ENCODE measurements at places on chromosomes 1 and 21.

DNA sequence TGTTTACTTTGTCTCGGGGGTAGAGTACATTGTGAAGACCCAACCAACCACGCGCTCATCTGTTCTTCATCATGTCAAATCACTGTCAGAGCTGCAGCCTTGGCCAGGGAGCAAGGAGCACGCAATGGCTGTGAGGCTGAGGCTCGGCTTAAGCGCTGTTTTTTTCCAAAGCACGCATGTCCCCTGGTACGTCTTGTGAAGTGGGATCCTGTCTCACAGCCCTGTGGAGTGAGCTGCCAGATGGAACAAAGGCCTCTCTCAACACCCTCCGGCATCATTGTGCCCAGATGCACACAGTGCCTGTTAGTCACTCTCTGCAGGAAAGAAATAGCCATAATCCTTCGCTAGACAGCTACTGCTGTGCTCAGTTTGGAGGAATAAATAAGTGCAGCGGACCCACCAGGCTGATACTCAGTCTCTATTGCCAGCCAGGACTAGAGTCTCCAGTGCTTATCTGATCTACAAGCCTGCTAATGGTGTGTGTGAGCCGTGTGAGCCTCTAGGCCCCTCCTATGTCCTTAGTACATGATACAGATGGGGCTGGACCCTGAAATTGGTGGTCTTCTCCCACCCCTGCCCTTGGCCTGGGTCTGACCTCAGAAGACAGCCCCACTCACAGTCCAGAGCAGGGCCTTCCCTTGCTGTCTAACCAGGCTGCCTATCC lies 91.3 kb upstream of the COA6 start:
- DNase-seq = no peak

- no peak for DNase-seq
Measured at GRCh38 chr1:14955402-14955801, 198.1 kb upstream of the TMEM51 start.

GRCh38 chr1:234588386-234588785 lies 21.6 kb downstream of the IRF2BP2 start:
- no peak for DNase-seq

GRCh38 chr1:156895927-156896326 lies 2.4 kb downstream of the PEAR1 start:
- DNase-seq = no peak

GRCh38 chr1:159786465-159786864 lies 5.7 kb downstream of the DUSP23 start:
- no peak for DNase-seq

DNA sequence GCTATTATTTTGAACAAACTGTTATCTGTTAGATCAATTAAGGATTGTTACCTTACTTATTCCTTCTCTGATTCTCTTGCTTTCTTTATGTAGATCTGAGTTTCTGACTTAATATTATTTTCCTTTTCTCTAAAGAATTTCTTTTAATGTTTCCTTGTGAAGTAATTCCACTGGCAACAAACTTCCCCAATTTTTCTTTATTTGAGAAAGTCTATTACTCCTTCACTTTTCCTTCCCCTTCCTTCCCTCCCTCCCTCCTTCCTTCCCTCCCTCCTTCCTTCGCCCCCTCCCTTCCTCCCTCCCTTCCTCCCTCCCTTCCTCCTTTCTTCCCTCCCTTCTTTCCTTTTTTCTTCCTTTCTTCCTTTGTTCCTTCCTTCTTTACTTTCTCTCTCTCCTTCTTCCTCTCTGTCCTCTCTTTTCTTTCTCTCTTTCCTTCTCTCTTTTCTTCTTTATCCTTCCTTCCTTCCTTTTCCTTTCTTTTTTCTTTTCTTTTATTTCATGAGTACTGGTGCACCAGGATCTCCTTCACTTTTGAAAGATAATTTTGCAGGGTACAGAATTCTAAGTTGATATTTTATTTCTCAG lies 177.5 kb downstream of the DNM3 start:
- no peak for DNase-seq

DNA sequence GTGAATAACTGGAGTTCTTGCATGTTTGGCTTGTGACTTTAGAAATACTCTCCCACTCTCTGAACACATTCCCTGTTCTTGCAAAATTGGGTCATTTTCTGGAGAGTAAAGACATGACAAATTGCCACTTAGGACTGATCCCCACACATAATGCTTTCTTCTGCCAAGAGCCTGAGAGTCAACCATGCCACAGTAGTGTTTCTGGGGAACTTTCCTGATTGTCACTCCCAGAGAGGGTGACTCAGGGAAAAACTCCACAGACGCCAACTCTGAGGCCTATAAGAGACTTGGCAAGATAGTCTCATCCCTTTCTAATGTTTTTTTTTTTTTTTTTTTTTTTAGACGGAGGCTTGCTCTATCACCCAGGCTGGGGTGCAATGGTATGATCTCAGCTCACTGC lies 157.8 kb downstream of the ATG4C start:
- no peak for DNase-seq

GRCh38 chr1:229507502-229507901 lies 639 bp downstream of the NUP133 start:
- no peak for DNase-seq

DNA sequence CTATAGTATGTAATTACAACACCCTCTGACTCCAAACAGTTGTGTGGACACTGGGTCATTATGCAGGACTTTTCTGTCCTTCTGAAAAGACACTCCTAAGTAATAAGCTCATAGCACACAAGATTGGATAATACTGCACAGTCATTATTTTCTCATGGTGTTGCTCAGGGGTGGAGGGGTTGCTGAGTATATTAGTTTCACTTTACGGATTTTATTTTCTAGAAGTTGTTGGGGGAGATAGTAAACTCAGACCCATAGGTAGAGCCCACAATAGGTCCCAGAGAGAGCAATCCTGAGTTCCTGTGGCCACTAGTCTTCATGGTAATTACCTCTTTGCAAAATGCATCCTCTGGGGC lies 53.4 kb downstream of the DUSP10 start:
- no peak for DNase-seq

DNA sequence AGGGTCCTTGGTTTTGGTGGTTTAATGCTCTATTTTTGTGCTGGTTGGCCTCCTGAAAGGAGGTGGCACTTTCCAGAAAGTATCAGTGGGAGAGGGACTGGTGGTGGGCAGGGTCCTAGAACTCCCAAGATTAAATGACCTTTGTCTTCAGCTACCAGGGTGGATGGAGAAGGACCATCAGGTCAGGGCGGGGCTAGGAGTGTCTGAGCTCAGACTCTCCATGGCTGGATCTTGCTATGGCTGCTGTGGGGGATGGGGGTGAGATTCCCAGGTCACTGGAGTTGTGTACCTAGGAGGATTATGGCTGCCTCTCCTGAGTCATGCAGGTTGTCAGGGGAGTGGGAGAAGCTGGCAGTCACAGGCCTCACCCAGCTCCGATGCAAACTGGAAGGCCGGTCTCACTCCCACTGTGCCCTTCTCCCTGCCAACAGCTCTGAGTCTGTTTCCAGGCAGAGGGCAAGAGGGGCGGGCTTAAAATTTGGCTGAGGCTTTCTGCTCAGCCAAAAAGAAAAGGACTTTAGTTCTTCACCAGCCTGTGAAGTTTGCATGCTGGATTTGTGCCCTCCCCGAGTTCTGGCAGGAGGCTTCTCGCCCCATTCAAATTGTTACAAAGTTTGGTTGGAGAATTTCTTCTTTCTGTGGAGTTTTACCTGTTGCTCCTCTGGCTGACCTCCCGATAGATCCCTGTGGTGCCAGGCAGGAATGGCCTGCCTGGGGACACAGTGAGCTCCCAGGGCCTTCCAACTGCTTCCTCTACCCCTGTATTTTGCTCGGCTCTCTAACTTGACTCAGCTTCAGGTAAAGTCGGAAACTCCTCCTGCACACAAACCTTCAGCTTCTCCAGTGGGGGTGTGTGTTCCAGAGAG lies 13.1 kb upstream of the KYAT3 start:
- no peak for DNase-seq

DNA sequence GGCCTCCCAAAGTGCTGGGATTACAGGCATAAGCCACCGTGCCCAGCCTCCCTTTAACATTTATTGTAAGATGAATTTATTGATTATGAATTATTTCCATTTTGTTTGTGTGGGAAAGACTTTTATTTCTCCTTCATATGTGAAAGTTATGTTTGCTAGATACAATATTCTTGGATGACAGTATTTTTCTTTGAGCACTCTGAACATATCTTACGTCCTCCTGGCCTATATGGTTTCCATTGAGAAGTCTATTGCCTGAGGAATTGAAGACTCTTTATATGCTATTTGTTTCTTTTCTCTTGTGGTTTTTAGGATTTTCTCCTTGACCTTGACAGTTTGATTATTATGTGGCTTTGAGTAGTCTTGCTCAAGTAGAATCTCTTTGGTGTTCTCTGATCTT lies 26.8 kb upstream of the HLX start:
- no peak for DNase-seq

DNA sequence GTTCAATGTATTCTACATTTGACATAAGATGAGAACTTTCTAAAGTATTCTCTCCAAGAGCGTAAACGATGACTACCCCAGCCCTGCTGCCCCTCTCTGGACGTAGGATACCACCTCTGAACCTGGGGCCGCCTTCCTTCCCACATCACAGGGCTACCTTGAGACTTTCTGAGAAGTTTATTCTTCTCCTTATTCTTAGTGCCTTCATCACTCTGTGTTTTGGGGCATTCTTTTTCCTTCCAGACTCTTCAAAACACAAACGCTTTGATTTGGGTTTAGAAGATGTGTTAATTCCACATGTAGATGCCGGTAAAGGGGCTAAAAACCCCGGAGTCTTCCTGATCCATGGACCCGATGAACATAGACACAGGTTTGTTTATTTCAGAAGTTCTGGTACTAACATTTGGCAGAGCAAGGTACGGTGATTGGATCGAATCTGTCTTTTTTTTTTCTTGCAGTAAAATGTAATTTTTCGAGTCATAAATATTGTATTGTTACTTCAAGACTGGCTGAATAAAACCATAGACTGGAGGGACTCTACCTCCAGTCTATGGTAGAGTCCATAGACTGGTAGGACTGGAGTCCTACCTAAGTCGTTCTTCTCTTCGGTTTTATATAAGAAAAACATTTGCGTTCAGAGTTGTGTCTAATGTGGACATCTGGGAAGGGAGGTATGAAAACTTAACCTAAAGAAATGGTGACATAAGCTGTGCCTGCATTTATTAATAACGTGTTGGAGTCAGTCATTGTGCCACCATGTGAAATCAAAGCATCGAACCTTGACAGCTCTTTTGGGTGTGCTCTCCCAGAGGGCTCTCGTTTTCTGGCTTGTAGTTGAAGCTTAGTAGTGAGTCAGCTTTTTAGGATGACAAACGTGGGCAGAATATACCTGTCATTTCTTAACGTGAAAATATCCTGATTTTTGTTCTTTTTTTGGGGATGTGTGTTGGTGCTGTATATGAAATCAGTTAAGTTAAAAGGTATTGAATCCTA lies 1.2 kb downstream of the MAN1A2 start:
- no peak for DNase-seq

GRCh38 chr21:36260030-36260787 lies 59.8 kb upstream of the MORC3 start:
- peak; percentile 43 for DNase-seq

GRCh38 chr1:180800945-180801344 lies 111.8 kb upstream of the KIAA1614 start:
- no peak for DNase-seq

DNA sequence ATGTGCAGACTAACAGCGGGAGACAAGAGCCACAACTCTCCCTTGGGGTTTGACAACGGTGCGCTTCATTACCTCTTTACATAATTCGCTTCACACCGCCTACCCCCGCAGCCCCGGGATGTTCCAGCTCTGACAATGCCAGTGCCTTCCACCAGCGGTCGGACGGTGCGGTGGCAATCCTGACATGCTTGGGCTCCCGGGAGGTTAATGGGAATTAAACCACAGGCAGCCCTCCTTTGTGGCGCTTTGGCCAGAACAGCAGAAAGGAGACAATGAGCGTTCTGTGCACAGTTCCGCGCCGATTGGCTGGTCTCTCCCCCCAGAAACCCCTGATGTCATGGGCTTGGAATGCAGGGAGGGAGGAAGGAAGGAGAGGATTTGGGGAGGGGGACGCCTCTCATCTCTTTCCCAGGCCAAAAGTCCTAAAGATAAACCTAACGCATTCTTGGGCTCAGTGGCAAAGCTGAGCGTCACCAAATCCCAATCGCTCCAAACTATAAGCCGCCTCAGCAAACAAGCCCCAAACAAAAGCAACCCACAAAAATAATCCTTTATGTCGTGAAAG lies 1.3 kb downstream of the CNN3 start:
- peak; percentile 98 for DNase-seq

GRCh38 chr1:162230517-162230916 lies 146.1 kb downstream of the SPATA46 start:
- no peak for DNase-seq

DNA sequence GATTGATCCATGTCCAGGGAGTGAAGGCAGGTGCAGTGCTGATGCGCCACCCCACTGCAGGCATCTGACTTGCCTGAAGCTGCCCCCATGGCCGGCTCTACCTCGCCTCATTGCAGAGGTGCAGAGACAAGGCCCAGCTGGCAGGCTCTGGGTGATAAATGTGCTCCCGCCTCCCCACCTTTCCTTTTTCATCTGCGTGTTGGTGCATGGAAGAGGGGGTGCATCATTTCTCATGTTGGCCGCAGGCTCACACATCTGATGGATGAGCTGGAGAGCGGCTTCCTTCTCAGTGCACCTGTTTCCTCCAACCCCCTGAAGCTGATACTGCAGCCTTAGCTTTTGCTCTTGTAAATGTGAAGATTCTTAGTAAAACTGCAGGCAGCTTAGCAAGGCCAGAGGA lies 306.0 kb upstream of the KAZN start:
- DNase-seq = no peak

- no peak for DNase-seq
Measured at GRCh38 chr21:37028570-37028969, 22.1 kb downstream of the RIPPLY3 start.

DNA sequence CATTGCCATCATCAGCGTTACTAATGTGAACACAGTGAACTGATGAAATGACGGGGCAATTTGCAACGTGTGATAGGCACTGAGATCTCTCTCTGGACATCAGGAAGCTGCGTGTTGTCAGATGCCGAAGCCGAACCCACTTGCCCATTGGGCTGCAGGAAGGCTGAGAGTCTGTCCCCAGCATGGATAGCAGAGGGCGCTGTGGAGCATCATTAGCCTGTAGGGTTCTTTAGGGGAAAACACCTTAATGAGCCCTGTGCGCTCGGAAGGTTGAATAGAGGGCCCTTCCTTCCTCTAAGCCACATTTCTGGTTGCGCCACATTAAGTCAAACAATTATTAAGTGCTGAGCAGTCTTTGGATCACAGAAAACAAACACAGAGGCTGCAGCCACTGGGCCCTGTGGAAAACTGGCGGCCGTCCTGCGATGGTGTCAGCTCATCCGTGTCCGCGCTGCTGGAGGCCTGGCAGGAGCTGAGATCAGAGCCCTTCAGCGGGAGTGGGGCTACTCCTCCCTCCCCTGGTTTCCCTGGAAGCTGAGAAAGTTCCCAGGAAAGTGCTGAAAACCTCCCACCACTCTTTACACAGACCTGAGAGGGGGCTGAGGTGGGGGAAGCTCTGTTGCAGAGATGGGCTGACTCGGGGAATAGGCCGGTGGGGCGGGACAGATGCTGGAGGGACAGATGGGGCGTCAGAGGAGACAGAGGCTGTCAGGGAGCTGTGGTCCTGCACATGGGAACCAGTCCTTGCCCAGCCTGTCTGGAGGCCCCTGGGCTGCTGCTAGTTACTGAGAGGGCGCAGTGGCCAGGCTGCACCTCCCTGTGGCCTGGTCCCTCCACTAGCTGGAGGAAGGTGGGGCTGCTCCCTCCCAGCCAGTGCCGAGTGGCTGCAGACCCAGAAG lies 12.7 kb downstream of the TFF2 start:
- peak; percentile 88 for DNase-seq

GRCh38 chr1:88984569-88984968 lies 7.9 kb downstream of the KYAT3 start:
- DNase-seq = no peak
